A549 (cell line): ENCODE measurements at places on chromosomes 4 and X. TPM values are rescaled to one million over a fixed set of nuclear protein-coding genes. Genes with fewer than 3 reads are reported as not detected.

ACE2 gene
- polyA plus RNA-seq, result not detected in 3 replicates

STARD8 gene
- 1.2 to 1.7 TPM (median 1.5 TPM) in 3 replicates for polyA plus RNA-seq

PRSS12 gene
- 0.28 to 0.45 TPM (median 0.36 TPM) in 3 replicates for polyA plus RNA-seq

CPZ gene
- 0.09 to 0.33 TPM (median 0.21 TPM) in 3 replicates for polyA plus RNA-seq

CLCN4 gene
- polyA plus RNA-seq, result 2.7 to 2.9 TPM (median 2.8 TPM) in 3 replicates

TKTL2 gene
- not detected in 3 replicates for polyA plus RNA-seq

NHS gene
- 3.6 to 4.3 TPM (median 4.2 TPM) in 3 replicates for polyA plus RNA-seq

PCDH11X gene
- 0.01 to 0.03 TPM (median 0.03 TPM) in 3 replicates for polyA plus RNA-seq

POU4F2 gene
- not detected in 3 replicates for polyA plus RNA-seq

SLC25A5 gene
- 604 to 638 TPM (median 625 TPM) in 3 replicates for polyA plus RNA-seq

COL25A1 gene
- polyA plus RNA-seq, result not detected in 3 replicates

TLR6 gene
- 5.2 to 5.9 TPM (median 5.6 TPM) in 3 replicates for polyA plus RNA-seq

SYNPO2 gene
- polyA plus RNA-seq, result 1.8 to 2.5 TPM (median 2.0 TPM) in 3 replicates

SHISA3 gene
- not detected in 3 replicates for polyA plus RNA-seq

SPACA5 gene
- polyA plus RNA-seq, result not detected in 3 replicates

USP11 gene
- polyA plus RNA-seq, result 43.5 to 53.3 TPM (median 50.0 TPM) in 3 replicates

TBC1D9 gene
- polyA plus RNA-seq, result 5.0 to 5.6 TPM (median 5.4 TPM) in 3 replicates

ASB9 gene
- 40.8 to 44.8 TPM (median 41.1 TPM) in 3 replicates for polyA plus RNA-seq

CTAG1B gene
- polyA plus RNA-seq, result not detected in 3 replicates

VBP1 gene
- polyA plus RNA-seq, result 70.9 to 77.6 TPM (median 74.3 TPM) in 3 replicates

VCX gene
- not detected in 3 replicates for polyA plus RNA-seq

VCX2 gene
- not detected in 3 replicates for polyA plus RNA-seq

CDX4 gene
- not detected in 3 replicates for polyA plus RNA-seq

RPA4 gene
- 0.09 to 0.26 TPM (median 0.12 TPM) in 3 replicates for polyA plus RNA-seq

EDA gene
- polyA plus RNA-seq, result 0.16 to 0.26 TPM (median 0.20 TPM) in 3 replicates

ITGB1BP2 gene
- polyA plus RNA-seq, result 1.4 to 2.4 TPM (median 2.0 TPM) in 3 replicates

DRD5 gene
- not detected in 3 replicates for polyA plus RNA-seq

CXCR3 gene
- not detected in 3 replicates for polyA plus RNA-seq

CD40LG gene
- polyA plus RNA-seq, result not detected in 3 replicates

SPATA18 gene
- polyA plus RNA-seq, result 4.3 to 5.3 TPM (median 4.4 TPM) in 3 replicates

GABRQ gene
- 0.52 to 0.72 TPM (median 0.70 TPM) in 3 replicates for polyA plus RNA-seq

LAMTOR3 gene
- polyA plus RNA-seq, result 19.7 to 21.3 TPM (median 20.8 TPM) in 3 replicates

PRR27 gene
- polyA plus RNA-seq, result not detected in 3 replicates

FGFBP2 gene
- not detected in 3 replicates for polyA plus RNA-seq
